ENCODE measurements at places on chromosomes 1 and 21. TPM values are rescaled to one million over a fixed set of nuclear protein-coding genes. Genes with fewer than 3 reads are reported as not detected.

PLA2G4A gene
- total RNA-seq, result 3.9 TPM

- no peak for DNase-seq
These were observed 7.5 kb downstream of the IKBKE start for GRCh38 chr1:206477581-206478380.

DNA sequence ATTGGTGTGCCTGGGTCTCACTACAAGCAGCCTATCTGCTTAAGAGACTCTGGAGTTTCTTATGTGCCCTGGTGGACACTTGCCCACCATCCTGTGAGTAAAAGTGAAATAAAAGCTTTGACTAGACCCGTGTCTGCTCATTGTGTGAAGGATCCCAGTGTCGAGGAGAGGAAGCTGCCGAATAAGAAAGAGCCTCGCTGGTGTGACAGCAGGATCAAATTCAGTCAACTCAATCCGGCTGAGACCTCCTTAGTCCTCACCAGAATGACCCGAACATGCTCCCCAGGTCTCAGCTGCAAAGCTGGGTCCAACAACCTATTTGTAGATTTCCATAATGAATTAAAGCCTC, 14.8 kb downstream of the CD2 start:
- no peak for DNase-seq

DNA sequence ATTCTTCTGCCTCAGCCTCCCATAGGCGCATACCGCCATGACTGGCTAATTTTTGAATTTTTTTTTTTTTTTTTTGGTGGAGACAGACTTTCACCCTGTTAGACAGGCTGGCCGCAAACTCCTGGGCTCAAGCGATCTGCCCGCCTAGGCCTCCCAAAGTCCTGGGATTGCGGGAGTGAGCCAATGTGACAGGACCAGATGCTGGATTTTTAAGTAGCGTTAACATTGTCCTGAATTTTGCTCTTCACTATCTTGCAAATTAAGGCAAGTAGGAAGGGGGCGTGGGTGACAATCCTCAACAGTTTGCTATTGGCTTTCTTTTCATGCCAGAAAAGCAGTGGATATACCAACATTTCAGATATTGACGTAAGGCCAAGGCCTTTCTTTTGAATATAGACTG, 49.7 kb upstream of the TSNAX start:
- no peak for DNase-seq

DNA sequence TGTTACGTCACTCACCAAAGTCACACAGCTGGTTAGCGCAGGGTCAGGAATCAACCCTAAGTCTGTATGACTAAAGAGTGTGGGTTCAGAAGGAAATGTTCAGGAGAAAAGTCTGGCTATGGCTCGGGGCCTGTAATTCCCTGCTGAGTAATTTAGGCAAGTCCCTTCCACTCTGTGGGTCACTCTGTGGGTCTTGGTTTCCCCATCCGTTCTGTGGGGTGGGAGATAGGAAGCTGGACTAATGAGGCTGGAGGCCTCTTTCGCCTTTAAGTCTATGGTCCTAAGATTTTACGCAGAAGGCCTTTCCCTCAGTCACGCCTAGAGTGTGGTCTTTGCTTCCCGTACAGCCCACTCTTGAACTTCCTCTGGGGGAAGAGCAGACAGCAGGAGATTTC, 14.3 kb upstream of the MED18 start:
- DNase-seq, result no peak

C1orf174 gene
- total RNA-seq, result 23.9 TPM

PRELP gene
- total RNA-seq, result 119 TPM

DNA sequence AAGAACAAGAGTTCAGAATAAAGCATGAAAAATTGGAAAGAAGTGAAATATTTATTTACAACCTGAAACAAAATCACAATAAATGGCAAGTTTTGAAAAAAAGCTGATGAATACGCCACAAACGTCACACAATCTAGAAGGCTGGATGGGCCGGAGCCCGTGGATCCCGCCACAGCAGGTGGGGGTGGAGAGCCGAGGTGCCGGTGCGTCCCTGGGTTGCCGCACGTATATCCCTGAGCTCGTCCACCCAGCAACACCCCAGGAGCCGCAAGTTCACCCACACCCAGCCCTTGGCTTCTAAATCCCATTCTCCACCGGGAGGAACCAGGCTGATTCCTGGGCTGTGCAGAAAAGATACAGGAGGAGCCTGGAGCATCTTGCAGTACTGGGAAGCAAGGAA, 25.6 kb upstream of the TTLL10 start:
- no peak for DNase-seq

- DNase-seq, result no peak
These were observed 360.3 kb downstream of the TGFB2 start for GRCh38 chr1:218705391-218705790.

KCNN3 gene
- total RNA-seq, result 0.72 TPM

- DNase-seq, result no peak
These were observed 6.2 kb downstream of the ILDR2 start for GRCh38 chr1:166969074-166969677.

DNA sequence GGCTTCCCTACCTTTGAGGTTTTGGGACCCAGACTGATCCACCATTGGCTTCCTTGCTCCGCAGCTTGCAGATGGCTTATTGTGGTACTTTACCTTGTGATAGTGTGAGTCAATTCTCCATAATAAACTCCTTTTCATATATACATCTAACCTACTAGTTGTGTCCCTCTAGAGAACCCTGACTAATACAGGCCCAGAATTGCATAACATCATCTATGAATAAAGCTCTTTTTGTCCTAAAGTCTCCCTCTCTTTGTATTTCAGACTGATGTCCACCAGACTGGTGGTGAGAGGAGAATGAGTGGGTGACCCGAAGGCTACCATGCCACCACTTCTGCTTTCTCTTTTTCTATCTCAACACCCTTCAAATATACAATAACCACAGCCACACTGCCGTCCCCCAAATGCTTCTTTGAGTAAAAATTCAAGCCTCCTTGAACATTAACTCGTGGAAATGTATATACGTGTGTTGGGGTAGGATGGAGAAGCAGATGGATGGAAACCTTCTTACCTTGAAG, 265.7 kb downstream of the PTBP2 start:
- DNase-seq, result no peak

- DNase-seq, result peak; percentile 26
These were observed 16.9 kb upstream of the GNG12 start for GRCh38 chr1:67850151-67850551.

DNA sequence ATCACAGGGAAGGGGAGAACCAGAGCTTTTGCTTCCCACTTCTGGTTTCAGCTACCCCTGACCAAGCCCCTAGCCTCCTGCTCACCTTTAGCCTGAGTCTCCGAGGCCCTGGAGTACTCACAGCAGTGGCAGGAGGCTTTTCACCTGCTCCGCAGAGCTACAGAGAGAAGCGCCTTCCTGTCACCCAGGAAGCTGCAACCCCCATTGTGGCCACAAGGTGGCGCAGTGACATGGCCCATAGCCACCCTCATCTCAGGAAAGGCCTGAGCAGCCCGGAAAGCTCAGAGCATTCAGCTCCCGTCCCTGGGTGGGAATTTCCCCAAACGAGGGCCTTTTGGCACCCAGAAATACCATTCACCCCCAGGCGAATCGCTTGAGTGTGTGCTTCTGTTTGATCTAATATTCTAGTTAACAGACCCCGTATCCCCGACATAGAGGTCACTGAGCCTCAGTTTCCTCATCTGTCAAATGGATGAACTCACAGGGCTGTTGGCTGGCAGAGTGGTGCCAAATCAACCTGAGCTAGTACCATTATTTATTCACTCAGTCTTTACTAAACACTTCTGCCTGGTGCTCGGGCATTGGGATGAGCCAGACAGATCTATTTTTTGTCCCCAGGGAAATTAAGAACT, 25.3 kb downstream of the A3GALT2 start:
- peak; percentile 84 for DNase-seq

PCAT6 gene
- not detected for total RNA-seq

- DNase-seq, result no peak
These were observed 222.2 kb downstream of the NRIP1 start for GRCh38 chr21:14842601-14843000.

- DNase-seq, result no peak
These were observed 350.0 kb upstream of the RUNX1 start for GRCh38 chr21:35399002-35399530.

DNA sequence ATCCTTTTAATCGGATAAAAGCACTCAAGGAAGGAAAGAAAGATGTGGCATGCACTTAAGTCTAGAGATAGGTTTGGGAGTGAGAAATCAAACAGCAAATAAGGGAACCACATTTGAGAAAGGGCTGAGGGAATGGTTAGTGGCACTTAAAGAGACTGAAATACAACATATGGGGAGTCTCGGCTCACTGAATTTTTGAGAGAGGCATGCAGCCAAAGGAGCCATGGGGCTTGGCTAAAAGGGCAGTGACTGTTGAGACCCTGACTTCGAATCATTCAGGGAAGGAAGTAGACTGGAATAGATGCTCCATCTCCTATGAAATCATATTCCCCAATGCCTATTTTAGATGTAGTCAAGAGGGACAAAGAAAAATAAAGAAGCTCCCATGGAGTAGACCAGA, 58.3 kb upstream of the HAO2 start:
- no peak for DNase-seq

GRCh38 chr21:46080171-46081021, 17.5 kb upstream of the COL6A2 start:
- DNase-seq, result peak; percentile 38

TRIM67 gene
- total RNA-seq, result not detected

DNA sequence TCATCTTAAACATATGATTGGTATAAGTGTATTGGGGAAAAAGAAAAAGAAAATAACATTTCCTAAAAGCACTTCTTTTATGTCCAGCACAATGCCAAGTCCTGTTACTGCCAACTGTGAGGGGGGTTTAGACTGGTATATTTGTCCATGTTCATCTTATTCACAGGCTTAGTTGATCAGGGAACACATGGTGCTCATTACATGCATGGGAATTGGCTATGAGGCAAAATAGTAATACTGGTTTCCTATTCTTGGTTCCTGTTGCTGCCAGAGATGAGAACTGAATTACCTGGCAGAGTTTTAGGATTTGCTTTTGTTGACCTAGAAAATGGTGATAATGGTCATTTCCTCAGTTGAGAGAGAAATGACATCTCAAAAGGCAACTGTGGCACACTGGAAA, 398.8 kb downstream of the DUSP10 start:
- no peak for DNase-seq

DNA sequence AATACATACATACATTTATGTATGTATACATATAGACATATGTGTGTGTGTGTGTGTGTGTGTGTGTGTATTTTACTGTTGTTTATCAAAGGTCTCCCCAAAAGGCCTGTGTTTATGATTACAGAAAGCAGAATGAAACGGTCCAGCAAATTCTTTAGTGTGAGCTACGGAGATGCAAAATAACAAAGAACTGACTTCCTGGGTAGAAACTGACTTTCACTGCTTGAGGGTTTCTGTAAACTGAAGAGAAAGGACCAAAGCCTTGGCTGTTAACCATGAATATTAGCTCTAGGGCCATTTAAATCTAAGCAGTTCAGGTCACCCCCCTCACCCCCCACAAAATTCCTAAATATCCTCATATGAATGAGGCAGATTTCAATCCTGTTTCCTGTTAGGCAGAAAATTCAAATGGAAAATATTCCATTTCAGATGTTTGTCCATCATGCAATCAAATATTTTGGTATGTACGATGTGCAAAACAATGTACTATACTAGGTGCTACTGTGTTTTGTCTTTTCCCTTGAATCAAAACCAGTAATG, 213.2 kb downstream of the TGFB2 start:
- no peak for DNase-seq

DNA sequence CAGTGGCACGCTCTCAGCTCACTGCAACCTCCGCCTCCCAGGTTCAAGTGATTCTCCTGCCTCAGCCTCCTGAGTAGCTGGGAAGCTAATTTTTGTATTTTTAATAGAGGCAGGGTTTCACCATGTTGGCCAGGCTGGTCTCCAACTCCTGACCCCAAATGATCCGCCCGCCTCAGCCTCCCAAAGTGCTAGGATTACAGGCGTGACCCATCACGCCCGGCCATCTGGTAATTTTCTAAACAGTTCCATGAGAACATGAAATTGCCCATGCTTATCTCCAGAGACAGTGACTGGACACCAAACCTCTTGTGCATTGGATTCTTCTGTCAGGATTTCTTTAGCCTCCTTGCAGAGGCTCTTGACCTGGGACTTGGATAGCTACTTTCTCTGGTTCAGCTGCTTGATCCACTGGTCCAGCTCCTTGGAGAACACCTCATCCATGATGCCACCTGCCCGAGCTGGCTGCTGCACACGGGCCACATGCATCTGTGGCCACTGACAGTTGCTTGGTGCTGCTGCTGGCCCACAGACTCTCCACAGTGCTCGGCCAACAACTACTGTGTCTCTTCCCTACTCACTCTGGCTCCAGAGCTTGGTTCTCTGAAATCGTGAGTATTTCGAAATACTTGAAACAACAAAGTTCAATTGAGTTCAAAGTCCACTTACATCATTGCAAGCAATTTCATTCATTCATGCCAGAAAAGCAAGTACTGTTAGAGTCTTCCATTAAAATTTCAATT, 40.0 kb upstream of the CTPS1 start:
- DNase-seq, result peak; percentile 19

GRCh38 chr1:43705982-43706597, 1.2 kb upstream of the ST3GAL3 start:
- no peak for DNase-seq

GRCh38 chr1:245084551-245084950, 70.2 kb upstream of the KIF26B start:
- DNase-seq, result no peak

ADCY10 gene
- not detected for total RNA-seq
